ENCODE measurements at places on chromosomes 5 and 9. TPM values are rescaled to one million over a fixed set of nuclear protein-coding genes. Genes with fewer than 3 reads are reported as not detected.

The NOXA1 gene
- total RNA-seq, result 0.78 TPM

The NSG2 gene
- total RNA-seq, result 0.08 TPM

The ZNF300 gene
- 2.3 TPM for total RNA-seq

The GZMA gene
- total RNA-seq, result not detected

The LRRC8A gene
- 52.8 TPM for total RNA-seq

The PCDHA9 gene
- not detected for total RNA-seq

The DIPK1B gene
- total RNA-seq, result 10.1 TPM

The HCN1 gene
- total RNA-seq, result not detected

The CCDC112 gene
- total RNA-seq, result 8.2 TPM

The SLC1A3 gene
- not detected for total RNA-seq

The CNTFR gene
- total RNA-seq, result 0.13 TPM

The CARD9 gene
- total RNA-seq, result 0.53 TPM

All from A549 treated with CORT108297 at 1 μM for 4 hours (cell line).